T47D (cell line): ENCODE measurements at places on chromosomes 2 and 18.

DNA sequence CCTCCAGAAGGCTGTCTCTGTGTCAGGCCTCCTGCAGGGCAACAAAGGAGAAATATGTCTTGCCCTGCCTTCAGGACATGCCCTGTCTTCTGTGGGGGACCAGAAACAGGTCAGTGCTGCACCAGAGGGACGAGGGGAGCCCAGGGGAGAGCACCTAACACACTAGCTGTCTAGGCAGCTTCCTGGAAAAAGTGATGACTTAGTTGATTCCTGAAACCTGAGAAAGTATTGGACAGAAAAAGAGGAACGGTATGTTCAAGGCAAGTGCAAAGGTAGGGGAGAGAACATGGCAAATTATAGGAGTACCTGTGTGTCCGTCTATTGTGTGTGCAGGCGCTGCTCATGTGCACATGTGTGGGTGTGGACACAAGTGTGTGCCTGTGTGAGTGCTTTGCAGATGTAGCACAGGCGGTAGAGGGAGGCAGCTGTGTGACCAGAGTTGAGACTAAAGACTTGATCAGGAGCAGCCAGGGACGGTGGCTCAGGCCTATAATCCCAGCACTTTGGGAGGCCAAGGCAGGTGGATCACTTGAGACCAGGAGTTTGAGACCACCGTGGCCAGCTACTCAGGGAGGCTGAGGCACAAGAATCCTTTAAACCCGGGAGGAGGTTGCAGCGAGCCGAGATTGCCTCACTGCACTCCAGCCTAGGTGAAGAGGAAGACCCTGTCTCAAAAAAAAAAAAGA lies 119.5 kb downstream of the GYPC start:
- no peak for DNase-seq

DNA sequence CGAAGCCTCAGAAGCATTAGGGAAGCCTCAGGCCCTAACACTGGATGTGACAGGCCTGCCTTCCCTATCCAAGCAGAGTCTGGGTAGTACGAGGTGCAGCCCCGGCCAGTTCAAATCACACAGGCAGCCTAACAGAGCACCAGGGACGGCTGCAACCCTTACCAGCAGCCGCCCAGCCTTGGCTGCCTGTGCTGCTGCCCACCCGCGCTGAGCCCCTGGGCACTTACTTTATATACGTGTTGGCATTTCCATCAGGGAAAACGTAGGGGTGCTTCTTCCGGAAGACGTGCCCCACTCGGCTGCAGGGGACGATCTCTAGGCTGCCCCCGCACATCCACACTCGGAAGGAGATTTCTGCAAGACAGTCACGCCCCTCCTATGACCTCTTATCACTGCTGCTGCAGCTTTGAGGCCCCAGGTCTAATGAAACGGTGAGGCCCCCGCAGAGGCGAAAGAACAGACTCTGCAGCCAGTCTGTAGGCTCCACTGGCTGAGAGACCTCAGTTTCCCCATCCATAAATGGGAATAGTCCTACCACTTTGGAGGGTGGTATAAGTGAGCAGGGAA lies 124.7 kb upstream of the CAPN13 start:
- no peak for DNase-seq

DNA sequence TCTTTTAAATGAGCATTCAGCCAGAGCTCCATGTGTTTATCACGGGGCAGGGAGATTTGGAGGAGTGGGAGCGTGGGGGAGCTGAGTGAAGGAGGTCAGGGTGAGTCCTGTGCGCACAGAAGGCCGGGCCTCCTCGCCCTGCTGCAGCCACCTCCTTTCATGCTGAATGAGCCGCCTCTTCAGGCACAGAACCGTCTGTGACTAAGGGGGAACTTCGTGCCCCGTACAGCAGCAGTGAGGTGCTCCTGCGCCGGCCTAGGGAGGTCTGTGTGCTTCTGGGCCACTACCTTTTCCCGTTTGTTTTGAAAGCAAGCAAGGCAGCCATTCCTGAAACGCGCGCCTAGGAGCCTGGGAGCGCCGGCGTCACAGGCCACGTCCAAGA lies 27.1 kb upstream of the ZNF516 start:
- no peak for DNase-seq

DNA sequence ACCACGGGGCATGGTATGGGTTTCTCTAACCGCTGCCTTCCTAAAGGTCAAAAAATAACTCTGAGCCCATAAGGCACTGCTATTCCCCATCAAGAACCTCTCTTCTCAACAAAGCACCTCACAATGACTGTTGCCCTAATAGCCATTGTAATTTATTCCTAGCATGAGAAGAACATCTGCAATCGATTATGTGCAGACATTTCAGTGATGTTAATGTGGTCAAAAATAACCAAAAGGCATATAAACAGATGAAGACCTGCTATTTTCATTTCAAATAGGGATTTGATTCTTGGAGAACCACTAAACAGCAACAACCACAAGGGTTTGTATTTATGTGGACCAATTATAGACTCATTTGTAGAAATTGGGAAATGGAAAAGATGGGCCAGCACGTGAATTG lies 356.6 kb downstream of the FBXO15 start:
- no peak for DNase-seq

GRCh38 chr2:202023198-202023903 lies 10.3 kb upstream of the FZD7 start:
- DNase-seq = no peak

GRCh38 chr2:238915196-238915595 lies 67.3 kb downstream of the TWIST2 start:
- no peak for DNase-seq

GRCh38 chr18:51953521-51953920 lies 386.5 kb upstream of the DCC start:
- no peak for DNase-seq

- no peak for DNase-seq
Observed at GRCh38 chr18:525036-525797, 24.7 kb upstream of the COLEC12 start.

- DNase-seq = no peak
Observed at GRCh38 chr2:132621131-132621875, 48.7 kb downstream of the LYPD1 start.

DNA sequence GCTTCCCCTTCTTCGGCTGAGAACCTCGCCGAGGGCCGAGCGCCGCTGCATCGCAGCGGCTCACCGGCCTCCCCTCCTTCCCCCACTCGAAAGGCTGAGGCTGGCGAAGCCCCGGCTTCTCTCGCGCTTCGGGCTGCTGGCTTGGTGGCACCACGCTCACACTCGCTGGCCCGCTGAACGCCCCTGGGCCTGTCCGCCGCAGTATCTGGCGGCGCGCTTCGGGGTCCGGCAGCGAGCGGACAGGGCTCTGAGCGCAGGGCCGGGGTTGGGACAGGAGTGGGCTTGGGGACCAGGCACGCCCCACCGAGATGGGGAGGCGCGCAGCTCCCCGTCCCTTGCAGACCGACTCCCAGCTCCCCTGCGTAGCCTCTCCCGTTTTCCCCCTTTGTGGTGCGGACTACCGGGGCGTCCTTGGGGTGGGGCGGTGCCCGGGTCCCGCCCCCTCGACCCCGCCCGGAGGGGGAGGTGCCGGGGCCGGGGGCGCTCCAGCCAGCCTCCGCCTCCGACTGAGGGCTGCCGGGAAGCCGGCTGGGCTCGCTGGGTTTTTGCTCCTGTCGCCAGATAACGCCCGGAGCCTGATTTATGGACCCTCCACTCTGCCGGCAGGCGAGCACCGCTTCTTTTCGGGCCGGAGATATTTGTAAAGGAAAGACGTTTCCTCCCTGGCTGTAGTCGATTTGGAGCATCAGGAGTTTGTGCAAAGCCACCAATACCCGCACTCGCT lies 3.8 kb downstream of the GBX2 start:
- DNase-seq = no peak

- DNase-seq = no peak
Observed at GRCh38 chr2:88709181-88709631, 17.7 kb downstream of the RPIA start.

GRCh38 chr18:72908181-72908580 lies 40.4 kb upstream of the NETO1 start:
- no peak for DNase-seq

DNA sequence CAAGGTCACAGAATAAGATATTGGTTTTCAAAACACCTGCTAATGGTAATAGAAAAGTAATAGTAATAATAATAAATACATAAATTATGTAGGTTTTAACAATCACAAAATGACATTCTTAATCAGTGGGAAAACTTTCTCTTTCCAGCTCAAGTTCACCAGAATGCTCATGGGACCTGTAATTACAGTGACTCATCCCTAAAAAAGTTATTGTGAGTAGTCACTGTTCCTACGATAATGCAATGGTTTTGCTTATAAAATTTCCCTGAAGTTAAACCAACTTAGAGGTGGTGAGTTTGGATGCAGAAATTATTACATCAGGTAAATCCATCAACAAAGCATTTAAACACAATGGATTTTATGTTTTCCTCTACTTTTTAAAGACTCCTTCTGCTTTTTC lies 502.3 kb downstream of the PID1 start:
- DNase-seq = no peak

- no peak for DNase-seq
Observed at GRCh38 chr18:79368681-79369080, 27.0 kb upstream of the NFATC1 start.

DNA sequence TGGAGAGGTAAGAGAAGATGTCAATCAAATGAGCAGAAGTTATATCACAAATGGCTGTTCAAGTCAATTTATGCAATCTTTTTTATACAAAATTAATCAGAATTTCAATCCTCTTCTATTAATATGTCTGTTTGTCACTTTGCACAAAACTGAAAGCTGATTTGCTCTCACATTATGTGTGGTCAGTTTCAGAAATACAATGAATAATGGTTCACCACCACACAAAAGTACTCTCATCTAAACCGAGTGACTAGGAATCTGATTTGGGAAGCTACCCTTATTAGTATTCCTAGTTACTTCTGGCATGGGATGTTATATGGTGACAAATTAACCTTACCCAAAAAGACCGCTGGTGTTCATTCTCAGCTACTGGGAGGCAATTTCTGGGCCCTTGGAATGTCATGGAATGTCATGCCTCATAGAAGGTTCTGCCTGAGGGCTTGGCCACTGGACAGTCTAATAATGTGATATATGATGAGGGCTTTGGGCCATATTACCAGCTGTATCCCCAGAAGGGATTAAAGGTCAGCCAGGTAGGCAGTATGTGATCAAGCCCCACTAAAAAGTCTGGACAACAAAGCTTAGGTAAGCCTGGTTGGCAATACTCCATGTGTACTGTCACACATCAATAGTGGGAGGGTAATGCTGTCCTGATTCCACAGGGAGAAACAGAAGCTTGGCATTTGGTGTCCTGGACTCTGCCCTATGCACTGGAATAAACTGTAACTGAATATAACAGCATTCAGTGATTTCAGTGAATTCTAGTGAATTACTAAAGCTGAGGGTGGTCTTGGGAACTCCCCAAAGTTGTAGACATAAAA lies 113.2 kb downstream of the PIGN start:
- no peak for DNase-seq

GRCh38 chr2:224659714-224660113 lies 56.5 kb downstream of the CCDC195 start:
- DNase-seq = no peak

DNA sequence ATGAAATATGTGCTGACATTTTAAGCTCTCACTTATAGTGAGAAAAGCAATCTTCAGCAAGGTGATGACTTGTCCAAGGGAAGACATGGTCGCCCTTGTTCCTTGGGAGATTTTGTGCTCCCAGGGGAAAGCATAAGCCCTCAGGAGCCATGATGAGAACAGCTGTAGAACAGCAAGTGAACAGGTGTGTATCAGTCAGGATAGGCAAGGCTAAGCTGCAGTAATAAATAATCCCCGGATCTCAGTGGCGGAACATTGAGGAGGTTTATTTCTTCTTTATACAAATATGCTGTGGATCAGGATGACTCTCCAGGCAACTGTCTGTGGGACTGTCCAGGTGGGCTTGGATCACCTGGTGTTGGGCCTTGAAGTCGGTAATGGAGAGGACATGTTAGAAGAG lies 103.1 kb downstream of the MSH2 start:
- DNase-seq = no peak

DNA sequence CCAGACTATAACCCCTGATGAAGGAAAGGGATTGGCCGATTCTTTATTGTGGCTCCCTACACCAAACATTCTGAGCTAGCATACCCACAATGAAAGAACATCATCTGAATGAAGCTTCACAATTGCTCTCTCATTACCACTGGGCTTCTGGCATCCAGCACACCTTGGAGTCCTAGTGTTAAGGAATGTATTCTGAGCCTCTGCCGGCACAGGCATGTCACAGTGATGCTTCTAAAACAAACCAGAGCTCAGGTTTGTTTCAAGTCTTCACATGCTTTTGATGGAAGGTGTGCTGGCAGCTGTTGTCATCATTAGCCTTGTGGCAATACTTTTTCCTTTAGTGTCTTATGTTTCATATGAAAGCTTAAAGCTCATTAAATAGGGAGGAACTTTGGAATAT lies 76.3 kb upstream of the RBBP8 start:
- DNase-seq = no peak

GRCh38 chr18:78737006-78737915 lies 242.4 kb upstream of the SALL3 start:
- no peak for DNase-seq

DNA sequence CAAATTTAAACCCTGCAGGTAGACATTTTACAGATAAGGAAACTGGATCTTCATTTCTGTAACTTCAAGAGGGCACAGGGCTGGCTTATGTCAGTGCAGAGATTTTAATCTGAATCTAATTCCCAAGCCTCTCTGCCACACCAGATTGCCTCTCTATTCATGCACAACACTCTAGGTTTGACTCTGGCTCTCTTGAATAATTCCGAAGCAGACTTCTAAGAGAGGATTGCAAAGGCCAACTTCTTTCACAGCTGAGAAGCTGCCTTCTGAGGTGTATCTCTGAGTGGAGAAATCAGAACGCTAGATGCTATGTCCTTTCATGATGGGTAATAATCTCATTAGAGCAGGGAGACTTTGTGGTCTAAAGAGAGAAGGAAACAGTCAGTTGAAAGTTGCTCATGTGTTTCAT lies 20.1 kb upstream of the MGAT5 start:
- DNase-seq = no peak

- DNase-seq = no peak
Observed at GRCh38 chr2:105780606-105781005, 35.9 kb downstream of the NCK2 start.

GRCh38 chr2:100413571-100413970 lies 3.9 kb downstream of the CHST10 start:
- no peak for DNase-seq
